ENCODE measurements at places on chromosomes 6 and 20. TPM values are rescaled to one million over a fixed set of nuclear protein-coding genes. Genes with fewer than 3 reads are reported as not detected.

The C6orf15 gene
- not detected for polyA plus RNA-seq

The TTPAL gene
- 15.9 TPM for polyA plus RNA-seq

The PRL gene
- 1.1 TPM for polyA plus RNA-seq

The TP53TG5 gene
- polyA plus RNA-seq: 1.7 TPM

All from spinal cord (tissue), 10 donors.